Activated T-cell treated with anti-CD3 and anti-CD28 coated beads, Interleukin-2, amount 50 U/mL, for 1 hour (primary cell): ENCODE measurements at places on chromosomes 13 and 19.

DNA sequence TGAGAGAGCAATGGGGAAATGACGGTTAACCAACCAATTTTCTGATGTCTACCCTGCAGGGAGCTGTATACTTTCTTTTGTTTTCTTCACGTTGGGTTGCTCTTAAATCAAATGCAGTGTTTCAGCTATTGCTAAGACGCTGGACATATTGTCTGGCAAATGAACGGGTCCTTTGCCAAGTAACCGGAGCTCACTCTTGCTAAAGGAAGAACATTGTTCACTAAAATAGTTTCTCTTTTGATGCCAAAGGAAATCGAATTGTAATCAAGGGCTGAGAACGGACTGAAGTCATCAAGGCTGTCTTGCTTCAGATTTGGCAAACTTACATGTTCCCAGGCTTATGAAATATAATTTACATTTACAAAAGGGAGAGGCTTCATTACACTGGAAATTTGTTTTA is 142.3 kb upstream of the ARGLU1 start:
- DNase-seq, result no peak

- no peak for DNase-seq
Observed at GRCh38 chr19:39802958-39803357, 24.3 kb downstream of the LEUTX start.

- DNase-seq, result no peak
Observed at GRCh38 chr19:7528522-7529245, 6.3 kb downstream of the MCOLN1 start.

- DNase-seq, result no peak
Observed at GRCh38 chr13:98843482-98843877, 91.0 kb upstream of the SLC15A1 start.

GRCh38 chr13:78045916-78046315 is 127.3 kb upstream of the EDNRB start:
- no peak for DNase-seq

DNA sequence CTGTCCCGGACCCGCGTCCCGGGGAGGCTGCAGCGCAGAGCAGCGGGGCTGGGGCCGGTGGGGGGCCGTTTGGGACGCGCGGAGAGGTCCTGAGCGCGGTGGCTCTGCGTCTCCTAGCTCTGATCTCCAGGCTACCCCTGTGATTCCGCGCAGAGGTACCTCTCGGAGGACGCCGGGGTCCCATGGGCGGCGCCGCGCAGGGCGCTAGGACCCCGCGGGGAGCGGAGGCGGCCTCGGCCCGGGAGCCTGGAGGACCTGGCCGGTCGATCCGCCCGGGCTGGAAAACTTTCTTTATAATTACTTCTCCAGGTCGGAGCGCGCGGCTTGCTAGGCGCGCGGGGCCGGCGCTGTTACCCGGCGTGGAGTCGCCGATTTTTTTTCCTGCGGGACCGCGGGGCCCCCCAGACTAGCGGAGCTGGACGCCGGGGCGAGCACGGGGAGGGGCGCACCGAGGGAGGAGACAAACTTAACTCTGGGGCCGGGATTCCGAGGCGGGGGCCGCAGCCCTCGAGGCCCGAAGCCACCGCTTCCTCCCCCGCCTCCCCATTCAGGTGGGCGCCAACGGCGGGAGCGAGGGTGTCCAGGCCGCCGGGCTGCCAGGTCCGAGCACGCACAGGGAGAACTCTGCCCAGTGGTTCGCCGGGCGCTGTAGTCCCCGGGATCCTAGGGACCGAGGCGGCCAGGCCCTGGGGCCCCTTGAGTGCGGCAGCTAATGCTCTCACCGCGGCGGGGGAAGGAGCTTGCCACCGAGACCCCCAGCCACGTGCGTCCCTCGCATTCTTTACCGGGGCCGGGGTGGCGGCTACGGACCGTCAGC is 848 bp upstream of the CEBPA start:
- DNase-seq, result peak; percentile 27

- DNase-seq, result no peak
Observed at GRCh38 chr19:48123907-48124651, 13.5 kb upstream of the PLA2G4C start.

GRCh38 chr13:43786472-43786765 is 353 bp downstream of the ENOX1 start:
- no peak for DNase-seq

- no peak for DNase-seq
Observed at GRCh38 chr19:48681127-48681470, 8.3 kb upstream of the NTN5 start.

DNA sequence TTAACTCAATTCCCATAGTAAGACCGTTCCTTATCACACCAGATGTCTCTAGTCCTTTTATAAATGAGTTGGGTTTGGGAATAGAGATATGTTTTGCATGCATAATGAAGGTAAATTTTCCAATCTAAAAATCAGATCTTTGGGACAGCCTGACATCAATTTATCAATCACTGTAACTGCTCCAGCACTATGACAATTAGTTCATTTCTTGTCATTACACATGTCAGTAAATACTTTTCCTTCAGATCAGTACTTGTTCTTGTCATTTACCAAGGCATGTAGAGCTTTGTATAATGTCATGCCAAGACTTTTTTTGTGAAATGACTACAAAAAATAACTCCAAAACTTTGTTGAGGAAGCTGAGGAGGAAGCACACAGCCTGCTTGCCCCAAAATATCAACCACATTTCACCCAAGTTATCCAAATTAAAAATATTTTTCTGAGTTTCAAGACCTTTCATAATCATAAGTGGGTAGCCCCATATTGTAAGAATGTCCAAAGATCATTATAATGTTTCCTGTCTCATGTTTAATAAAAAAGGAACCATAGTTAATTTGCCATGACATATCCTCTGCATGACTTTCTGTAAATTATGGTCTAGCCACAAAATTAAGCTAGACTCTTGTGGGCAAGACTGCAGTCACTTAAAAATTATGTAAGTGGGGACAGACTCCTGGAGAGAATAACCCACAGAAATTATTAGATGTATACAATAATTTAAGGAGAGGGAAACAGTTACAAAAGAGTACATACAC is 586.8 kb downstream of the TBC1D4 start:
- no peak for DNase-seq

- DNase-seq, result peak; percentile 79
Observed at GRCh38 chr19:1825909-1826556, 14.0 kb upstream of the ATP8B3 start.

- no peak for DNase-seq
Observed at GRCh38 chr19:2343289-2343982, 15.0 kb downstream of the SPPL2B start.

- no peak for DNase-seq
Observed at GRCh38 chr13:99985241-99985874, 3.8 kb downstream of the ZIC2 start.

DNA sequence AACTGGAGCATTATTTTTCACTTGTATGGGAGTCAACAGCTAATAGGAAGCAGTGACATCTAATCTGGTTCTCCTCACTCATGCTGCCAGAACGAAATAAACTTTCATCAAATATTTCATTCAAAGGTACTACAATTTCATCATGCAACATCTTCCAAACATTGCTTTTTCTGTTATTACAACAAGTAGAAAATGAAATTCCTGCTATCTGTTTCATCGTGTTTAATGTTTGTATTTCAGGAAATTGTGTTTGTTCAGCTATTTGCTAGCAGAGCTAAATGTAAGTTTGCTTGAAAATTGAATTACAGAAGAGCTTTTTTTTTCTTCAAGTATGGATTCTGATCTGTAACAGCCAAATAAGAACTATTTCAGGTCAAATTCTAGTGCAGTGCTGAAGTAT is 90.1 kb downstream of the SLITRK6 start:
- DNase-seq, result no peak

DNA sequence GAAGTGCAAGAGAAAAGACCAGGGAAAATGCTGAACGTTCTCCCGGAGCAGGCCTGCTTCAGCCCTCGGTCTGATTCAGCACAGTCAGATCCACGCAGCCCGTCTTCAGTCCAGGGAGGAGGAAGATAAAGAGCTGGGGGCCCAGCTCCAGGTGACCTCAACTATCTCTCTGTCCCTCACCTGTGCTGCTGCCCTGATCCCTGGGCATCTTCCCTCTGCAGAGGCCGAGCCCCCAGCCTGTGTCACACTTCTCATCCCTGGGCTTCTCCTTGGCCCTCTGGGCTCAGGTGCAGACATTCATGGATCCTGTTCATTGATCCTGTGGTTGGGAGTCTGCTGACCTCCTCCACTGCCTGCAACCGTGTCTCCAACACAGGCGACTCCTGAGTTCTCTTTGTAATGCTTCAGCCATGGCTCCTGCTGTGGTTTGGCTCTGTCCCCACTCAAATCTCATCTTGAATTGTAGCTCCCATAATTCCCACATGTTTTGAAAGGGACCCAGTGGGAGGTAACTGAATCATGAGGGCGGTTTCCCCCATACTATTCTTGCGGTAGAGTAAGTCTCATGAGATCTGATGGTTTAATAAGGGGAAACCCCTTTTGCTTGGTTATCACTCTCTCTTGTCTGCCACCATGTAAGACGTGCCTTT is 27.9 kb downstream of the COL4A2 start:
- no peak for DNase-seq

DNA sequence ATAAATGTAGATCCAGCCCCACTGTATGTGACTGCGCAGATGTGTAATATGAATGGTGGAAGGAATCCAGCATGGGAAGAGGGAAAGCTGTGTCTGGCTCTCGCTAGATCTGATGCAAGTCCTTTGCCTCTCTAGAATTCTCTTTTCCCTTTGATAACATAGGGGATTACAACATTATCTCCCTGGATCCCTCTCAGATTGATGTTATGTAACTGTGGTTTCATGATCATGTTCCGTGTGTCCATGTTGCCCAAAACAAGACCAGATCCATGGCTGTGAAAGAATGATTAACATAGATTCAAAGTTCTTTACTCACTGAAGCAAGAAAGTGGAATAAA is 184.0 kb upstream of the UBL3 start:
- DNase-seq, result no peak

- peak; percentile 20 for DNase-seq
Observed at GRCh38 chr19:35169221-35169995, 14.9 kb downstream of the FXYD5 start.

- no peak for DNase-seq
Observed at GRCh38 chr13:98707281-98707999, 45.0 kb downstream of the SLC15A1 start.

DNA sequence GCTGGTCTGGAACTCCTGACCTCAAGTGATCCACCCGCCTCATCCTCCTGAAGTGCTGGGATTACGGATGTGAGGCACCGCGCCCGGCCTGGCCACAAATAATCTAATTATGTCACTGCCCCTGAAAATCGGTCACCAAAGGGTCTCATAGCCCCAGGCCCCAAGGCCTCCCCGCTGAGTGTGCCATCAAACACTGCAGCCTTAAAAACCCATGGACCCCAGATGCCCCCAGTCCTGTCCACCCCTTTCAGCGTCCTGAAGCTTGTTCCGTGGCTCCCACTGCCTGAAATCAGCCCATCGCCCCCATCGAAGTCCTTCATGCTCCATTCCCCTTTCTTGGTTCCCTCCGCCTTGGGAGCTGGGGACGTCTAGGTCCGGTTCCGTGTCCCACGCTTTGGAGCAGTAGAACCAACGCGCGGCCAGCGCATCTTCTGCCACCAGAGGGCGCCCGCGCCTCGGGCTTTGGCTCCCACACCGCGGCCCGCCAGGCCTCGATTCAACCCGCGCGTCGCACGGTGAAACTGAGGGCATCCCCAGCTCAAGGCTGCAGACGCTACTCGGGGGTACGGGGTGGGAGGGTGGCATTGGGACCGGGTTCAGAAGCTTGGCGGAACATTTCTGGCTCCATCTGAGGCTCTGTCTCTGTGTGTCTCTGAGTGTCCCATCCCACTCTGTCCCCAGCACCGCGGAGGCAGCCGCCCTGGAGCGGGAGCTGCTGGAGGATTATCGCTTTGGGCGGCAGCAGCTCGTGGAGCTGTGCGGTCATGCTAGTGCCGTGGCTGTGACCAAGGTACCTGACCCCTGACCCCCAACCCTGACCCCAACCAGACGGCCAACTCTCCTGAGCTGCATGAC is 3.5 kb downstream of the YJEFN3 start:
- DNase-seq, result peak; percentile 93

DNA sequence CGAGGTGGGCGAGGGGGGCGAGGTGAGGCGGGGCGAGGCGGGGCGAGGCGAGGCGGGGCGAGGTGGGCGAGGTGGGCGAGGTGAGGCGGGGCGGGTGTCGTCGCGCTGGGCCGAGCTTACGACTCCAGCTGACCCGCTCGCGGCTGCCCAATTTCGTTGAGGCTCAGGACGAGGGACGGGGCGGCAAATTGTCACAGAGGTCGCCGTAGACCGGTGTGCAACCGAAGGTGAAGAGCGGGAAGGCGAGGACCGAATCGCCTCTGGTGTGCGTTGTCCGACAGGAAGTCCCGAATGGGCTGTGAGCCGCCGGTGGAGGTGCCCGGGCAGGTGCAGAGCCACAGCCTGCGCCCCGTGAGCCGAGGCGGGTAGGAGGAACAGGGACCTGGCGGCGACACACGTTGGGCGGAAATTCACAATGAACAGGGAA is at the start of gene LACC1:
TSS of gene LACC1 (plus strand) at position 150 of the 427 bp plus-strand sequence. CDS start 1,082 bp downstream, outside the sequence.
- peak; percentile 51 for DNase-seq

DNA sequence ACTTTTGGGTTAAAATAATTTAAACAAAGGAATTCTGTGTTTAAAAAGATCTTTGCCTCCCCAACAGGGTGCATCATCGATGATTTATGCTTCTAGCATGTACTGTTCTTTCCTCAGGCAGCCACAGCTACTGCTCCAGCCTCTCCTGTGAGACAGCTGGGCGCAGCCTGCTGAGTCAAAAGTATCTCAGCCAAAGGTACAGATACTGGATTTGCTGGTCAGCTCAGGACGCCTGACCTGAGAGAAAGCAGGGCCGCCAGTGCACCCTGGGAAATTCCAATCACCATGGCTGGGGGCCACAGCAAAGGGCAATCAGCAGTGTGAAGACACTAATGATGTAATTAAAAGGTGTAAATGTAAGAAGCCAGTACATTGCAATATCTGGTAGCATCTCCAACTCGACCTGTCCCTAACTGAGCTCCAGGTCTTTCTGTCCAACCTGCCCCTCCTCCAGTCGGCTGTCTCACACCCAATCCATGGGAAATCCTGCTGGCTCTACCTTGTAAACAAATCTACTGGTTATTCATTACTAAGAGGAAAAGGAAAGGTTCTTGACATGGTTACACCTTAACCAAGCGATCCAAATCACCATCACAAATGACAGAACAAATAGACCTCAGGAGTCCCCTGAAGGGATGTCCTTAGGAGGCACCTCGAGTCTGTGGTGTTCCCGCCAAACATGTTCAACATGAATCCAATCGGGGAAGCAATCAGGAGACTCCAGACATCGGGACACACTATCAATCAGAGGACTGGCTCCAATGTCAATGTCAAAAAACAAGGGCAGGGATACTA is 7.3 kb downstream of the OPA3 start:
- no peak for DNase-seq

GRCh38 chr19:16112778-16113177 is 1.1 kb downstream of the RAB8A start:
- no peak for DNase-seq

- DNase-seq, result no peak
Observed at GRCh38 chr19:43675269-43675879, 5.4 kb upstream of the PLAUR start.

- DNase-seq, result no peak
Observed at GRCh38 chr13:90768116-90768515, 579.4 kb upstream of the MIR17HG start.
